B cell (primary cell): ENCODE measurements at places on chromosomes 13 and 19. TPM values are rescaled to one million over a fixed set of nuclear protein-coding genes. Genes with fewer than 3 reads are reported as not detected.

DNA sequence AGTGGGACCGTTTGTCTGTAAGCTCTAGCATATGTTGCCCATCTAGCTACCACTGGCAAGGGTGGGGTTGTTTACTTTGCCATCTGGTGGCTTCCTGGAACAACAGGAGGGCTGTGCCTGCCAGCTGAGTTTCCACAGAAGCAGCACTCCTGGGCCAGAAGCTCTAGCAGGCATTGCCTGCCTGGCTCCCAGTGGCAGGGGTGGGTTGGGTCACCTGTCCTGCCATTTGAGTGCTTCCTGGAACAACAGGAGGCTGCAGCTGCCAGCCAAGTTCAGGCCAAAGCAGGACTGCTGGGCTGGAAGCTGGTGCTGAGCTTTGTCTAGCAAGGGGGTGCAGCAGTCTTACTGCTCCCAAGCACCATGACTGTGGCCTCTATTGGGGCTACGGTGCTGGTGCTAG lies 239.7 kb downstream of the MTUS2 start:
- DNase-seq: no peak

- DNase-seq: no peak
Observed at GRCh38 chr19:497869-498510, 1.7 kb downstream of the MADCAM1 start.

GRCh38 chr19:31906111-31906871 lies 439.1 kb upstream of the ZNF507 start:
- no peak for DNase-seq

DNA sequence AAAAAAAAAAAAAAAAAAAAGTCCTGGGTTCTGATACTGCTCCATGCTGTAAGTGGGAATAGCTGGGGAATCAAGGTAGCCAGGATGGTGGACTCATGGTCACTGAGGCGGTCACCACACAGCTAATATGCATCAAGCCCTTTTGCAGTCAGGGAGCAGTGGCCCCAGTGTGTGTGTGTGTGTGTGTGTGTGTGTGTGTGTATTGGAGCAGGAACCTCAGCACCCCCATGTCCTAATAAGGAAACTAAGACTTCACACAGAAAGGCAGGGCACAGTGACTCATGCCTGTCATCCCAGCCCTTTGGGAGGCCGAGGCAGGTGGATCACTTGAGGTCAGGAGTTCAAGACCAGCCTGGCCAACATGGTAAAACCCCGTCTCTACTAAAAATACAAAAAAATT lies 12.0 kb downstream of the B3GNT3 start:
- no peak for DNase-seq

DNA sequence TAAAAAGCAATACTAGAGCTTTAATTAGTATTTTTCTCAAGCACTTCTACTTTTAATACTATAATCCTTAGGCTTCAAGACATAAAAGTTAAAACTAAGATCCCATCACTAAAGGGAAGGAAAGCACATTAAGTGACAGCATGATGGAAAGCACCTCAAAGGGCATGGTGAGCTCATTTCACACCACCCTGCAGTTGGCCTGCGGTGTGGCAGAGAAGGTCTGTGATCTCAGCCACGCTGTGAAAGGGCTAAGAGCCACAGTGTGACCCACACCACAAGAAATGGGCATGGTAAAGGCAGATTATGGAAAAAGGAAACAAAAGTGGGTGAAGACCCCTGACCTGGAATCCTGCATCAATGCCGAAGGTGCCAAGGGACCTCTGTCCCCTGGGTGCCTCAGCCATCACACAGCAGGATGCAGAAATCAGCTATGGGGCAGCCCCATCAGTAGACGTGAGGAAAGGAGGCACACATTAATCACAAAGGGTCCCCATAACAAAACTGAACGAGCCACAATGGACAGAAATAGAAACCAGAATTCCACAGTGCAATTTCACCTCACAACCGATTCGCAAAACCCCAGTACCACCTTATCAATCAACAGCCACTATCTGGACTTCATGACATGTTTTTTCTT lies 33.6 kb downstream of the TUBGCP3 start:
- DNase-seq: no peak

GRCh38 chr13:99314640-99315176 lies 7.5 kb upstream of the GPR183 start:
- no peak for DNase-seq

DNA sequence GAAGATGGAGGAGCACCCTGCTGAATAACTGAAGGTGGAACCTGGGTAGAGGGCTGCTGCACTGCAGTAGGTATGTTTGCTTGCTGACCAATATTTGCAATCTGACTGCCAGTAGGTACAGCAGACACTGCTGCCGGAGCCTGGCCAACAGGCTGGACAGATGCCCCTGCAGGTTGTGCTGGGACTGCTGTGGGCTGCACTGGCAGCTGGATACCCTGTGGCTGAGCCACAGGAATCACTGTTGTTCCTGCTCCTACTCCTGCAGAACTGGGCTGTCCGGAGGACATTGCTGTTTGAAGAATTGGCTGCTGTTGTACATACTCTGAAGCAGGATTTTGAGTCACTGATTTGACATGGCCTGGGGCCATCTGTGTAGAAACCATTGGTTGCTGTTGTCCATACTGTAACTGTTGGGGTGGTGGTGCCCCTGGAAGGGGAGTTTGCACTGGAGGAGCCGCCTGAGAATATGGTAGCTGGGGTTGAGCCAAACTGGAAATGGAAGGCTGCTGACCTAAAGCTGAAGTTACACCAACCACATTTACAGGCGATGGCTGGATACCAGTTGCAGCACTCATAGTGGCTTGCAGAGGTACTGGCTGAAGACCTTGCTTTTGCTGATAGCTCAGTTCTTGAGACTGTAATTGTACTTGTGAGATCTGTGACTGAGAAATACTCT lies 2.2 kb downstream of the TSC22D1 start:
- peak; percentile 18 for DNase-seq

DNA sequence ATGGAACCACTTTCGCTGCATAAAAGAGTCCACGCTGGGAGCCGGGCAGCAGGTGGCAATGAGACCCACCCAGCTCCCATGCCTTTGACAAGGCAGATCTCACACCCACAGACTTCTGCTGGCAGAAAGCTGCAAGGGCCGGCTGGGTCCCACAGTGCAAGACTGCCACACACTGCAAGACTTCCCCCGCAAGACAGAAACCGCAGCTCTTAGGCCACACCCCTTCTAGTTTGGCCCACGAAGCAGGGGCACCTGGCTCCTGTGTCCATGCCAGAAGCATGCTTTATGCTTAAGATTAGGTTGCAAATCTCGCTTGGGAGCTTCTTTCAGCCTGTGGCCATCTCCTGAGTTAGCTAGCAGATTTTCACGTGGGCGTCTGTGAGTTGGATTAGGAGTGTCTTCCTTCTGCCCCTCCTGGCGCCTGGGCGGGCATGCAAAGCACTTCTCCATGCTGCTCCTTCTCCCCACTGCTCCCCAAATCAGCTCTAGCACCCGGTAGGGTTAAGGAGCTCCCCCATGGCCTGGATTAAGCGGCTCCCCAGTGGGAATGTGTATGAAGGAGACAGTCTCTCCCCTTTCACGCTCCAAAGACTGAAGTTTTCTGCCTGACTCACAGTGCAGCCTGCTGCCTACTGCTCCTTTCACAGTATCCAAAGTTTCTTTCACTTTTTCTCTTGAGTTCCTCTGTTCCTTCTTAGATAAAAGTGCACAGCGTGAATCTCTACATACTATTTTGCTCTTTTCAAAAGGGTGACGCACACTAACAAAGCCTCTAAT lies 17.7 kb downstream of the GPC6 start:
- no peak for DNase-seq

GRCh38 chr13:32423592-32423991 lies 4.3 kb downstream of the N4BP2L1 start:
- DNase-seq: no peak

- DNase-seq: no peak
Observed at GRCh38 chr13:22336460-22336859, 665.6 kb downstream of the FGF9 start.

DNA sequence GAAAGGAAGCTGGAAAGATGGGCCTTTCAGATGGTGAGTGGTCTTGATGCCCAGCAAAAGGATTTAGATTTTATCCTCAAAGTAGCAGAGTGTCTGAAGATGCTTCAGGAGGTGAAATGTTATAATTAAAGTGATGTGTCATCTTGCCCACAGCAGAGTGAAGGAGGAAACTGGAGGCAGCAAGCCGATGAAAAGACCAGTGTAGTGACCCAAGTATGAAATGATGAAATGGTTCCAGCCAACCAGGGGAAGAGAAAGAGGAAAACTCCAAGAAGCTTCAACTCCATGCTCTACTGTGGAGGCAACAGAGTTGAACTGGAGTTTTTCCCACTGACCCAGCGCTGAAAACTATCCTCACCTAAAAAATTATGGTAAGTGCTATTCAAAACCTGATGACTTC lies 66.7 kb downstream of the FOXO1 start:
- DNase-seq: no peak

DNA sequence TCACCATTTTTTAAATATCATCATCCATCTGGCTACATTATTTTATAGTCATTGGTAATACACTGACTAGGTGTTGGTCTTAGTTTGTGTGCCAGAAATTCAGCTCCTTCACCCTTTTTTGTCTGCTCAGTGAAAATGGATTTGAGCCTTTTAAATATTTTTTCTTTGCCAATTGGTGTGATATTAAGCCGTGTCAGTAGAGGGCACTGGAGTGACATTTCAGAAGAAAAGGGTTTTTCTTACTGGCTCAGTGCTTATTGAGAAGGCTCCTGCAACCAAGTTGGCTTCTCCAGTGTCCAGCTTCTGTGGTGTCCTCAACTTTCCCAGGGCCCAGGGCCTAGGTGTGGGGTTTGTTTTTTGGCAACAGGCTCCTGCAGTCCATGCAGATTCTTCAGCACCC lies 546.6 kb downstream of the DACH1 start:
- DNase-seq: no peak

DNA sequence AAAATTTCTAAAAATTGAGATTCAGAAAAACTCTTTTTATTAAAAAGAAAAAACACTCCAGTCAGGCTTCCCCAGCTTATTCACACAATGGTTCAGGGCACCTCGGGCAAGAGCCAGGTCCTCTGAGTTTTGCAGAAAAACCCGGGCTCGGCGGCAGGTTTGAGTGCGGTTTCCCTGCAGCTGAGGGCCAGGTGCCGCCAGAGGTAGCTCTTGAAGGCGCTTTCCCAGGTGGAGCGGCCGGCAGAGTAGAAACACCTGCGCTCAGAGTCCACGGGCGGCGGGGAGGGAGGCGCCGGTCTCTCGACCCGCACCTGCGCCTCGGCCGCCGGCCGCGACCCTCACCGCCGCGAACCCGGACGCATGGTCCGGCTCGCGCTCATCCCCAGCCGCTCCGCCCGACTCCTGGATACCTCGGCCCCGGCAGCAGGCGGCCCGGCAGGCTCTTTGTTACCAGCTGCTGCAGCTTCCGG lies 444 bp downstream of the PROSER1 start:
- DNase-seq: no peak

- DNase-seq: no peak
Observed at GRCh38 chr13:23817830-23818229, 71.4 kb downstream of the MIPEP start.

GRCh38 chr13:30832845-30833332 lies 73.2 kb upstream of the MEDAG start:
- DNase-seq: no peak

- DNase-seq: no peak
Observed at GRCh38 chr13:98103942-98104880, 38.7 kb upstream of the FARP1 start.

DNA sequence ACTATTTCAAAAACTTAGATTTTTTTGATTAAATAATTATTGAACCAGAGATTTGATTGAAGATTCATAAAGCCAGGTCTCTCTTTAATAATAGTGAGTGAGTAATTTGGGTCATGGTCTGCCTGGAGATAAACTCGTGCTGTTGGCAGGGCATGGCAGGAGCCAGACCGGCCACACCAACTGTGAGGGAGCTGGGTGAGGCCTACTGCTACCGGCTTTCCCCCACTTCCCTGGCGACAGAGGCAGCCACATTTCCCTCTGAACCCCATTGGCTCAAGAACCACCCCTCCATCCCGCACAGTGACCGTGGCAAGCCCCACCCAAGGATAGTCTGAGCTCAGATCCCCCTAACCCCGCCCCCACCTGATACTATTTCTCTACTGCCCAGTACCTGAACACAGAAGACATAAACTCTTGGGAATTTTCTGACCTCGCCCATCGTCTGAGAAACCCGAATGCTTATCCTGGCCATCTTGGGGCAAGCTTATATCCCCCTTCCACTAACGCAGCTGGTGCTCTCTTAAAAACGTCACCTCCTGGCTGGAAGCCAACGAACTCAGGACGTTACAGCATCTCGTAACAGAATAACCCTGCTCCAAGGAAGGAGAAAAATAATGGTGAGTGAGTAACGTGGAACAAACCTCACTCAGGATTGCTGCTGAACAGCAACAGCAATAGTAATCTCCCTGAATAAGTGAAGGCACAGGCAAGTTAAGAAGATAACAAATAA lies 627.6 kb upstream of the PCDH9 start:
- no peak for DNase-seq

GRCh38 chr13:27860743-27861142 lies 59.1 kb upstream of the PDX1 start:
- DNase-seq: no peak

DNA sequence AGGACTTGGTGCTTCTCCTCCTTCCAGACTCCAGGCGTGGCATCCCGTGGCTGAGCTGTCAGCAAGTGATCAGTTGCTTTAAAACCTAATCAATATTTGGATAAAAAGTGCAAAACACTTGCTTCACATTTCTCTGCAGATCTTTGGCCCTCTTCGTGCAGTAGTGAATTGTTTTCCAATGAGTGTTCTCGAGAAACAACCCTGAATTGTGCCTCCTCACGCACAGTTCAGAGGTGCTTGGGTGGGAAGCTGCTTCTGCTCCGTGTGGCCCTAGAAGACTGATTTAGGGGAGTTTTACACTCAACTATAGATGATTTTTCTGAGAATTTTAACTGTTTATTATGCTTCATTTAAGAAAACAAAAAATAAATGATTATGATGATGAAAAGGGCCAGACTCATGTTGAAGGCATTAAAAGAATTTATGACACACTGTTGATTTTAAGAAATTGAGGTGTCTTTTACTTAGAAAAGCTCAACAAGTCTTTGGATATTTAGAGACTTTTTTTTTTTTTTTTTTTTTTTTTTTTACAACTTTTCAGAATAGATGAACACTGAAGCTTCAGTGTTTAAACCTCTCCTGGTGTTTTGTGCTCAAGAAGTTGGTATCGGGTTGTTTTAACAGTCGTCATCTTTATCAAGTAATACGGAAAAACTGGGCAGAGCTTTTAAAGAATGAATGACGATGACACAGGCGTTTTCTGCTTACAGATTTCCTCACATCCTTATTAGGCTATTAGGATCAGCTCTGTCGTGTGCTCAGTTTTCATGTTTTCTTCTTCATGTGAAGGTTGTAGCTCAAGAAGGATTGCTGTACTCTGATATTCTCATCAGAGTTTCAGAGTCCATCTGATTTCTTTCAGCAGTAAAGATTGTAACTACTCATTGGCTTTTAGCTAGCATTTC lies 39.5 kb upstream of the TEX29 start:
- no peak for DNase-seq

The MYBPC2 gene
- 1.1 and 1.3 TPM in 2 replicates for total RNA-seq

The ZNF382 gene
- 24.7 and 24.8 TPM in 2 replicates for total RNA-seq

The KIR3DL2 gene
- total RNA-seq: 0.17 TPM in 1 of 2 replicates, not detected in the other

The FCAR gene
- 0.34 TPM in 1 of 2 replicates, not detected in the other for total RNA-seq

The SLITRK5 gene
- total RNA-seq: not detected in 2 replicates

The ZNF793 gene
- total RNA-seq: 12.2 and 12.7 TPM in 2 replicates

The OCEL1 gene
- total RNA-seq: 30.5 and 40.4 TPM in 2 replicates

The MBD3L2 gene
- not detected in 2 replicates for total RNA-seq

The LPAR2 gene
- 27.1 and 30.3 TPM in 2 replicates for total RNA-seq

The TEX29 gene
- 0.86 and 1.2 TPM in 2 replicates for total RNA-seq
